A549 treated with Hydrocortisone at 1 μM for 4 hours (cell line): ENCODE measurements at places on chromosomes 3 and 15. TPM values are rescaled to one million over a fixed set of nuclear protein-coding genes. Genes with fewer than 3 reads are reported as not detected.

Gene STAB1
- total RNA-seq = 0.03 to 0.21 TPM (median 0.09 TPM) in 5 replicates

Gene DUOX1
- 0.02 to 0.10 TPM in 2 of 5 replicates, not detected in the others for total RNA-seq

Gene GP5
- total RNA-seq = not detected in 5 replicates

Gene SLC38A3
- 0.10 to 0.12 TPM (median 0.12 TPM) in 3 of 5 replicates, not detected in the others for total RNA-seq

Gene BOC
- total RNA-seq = 5.0 to 5.7 TPM (median 5.3 TPM) in 5 replicates

Gene MYRIP
- total RNA-seq = 0.05 TPM in 1 of 5 replicates, not detected in the others

Gene DALRD3
- 20.3 to 25.8 TPM (median 24.4 TPM) in 5 replicates for total RNA-seq

Gene PRR20G
- 0.91 to 2.4 TPM (median 1.9 TPM) in 5 replicates for total RNA-seq

Gene RAB6B
- total RNA-seq = 2.0 to 3.6 TPM (median 2.1 TPM) in 5 replicates

Gene LSMEM2
- total RNA-seq = 0.07 to 0.10 TPM in 2 of 5 replicates, not detected in the others

Gene WDR93
- 0.10 to 0.24 TPM (median 0.16 TPM) in 5 replicates for total RNA-seq

Gene GNL3
- total RNA-seq = 84.4 to 149 TPM (median 91.0 TPM) in 5 replicates
